ENCODE measurements at places on chromosomes 16 and 17.

- DNase-seq, result no peak
Observed at GRCh38 chr16:79151-80054, 1.4 kb downstream of the MPG start.

DNA sequence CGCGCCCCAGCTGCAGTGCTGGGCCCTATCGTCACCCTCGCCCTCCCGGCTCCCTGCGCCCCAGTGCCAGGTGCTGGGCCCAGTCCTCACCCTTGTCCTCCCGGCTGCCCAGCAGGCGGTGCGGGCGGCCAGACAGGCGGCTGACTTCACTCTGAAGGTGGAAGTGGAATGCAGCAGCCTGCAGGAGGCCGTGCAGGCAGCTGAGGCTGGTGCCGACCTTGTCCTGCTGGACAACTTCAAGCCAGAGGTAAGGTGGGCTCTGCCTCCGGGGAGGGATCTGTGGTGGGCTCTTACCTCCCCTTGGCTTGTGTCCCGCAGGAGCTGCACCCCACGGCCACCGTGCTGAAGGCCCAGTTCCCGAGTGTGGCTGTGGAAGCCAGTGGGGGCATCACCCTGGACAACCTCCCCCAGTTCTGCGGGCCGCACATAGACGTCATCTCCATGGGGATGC is 17.9 kb downstream of the QPRT start:
- DNase-seq, result no peak

- no peak for DNase-seq
Observed at GRCh38 chr17:55416000-55416399, 5.6 kb downstream of the MMD start.

DNA sequence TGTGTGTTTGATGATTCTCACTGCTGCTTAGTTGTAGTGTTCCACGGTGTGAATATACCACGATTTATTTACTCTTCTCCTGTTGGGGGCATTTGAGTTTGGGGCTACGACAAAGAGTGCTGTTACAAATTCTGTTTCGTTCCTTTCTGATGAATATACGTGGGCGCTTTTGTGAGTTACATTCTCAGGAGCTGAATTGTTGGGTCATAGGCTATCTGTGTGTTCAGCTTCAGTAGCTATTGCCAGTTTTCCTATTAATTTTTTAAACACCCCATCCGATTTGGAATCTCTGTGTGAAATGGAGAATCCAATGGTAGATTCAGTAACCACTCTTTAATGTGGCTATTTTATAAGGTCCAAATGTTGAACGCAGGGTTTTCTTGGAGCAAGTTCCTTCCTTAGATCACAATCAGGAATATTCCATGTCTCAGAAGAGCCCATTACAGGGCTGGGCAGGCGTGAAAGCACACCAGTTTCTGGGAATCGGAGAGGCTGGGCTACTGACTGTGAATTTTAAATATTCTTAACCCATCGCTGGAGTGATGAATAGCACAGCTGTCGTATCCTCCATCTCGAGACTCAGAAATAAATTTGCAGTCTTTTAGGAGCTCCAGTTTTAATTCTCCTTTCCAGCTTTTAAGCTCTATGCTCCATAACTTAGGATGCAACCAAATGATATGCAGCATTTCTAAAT is 115.9 kb downstream of the PITPNC1 start:
- DNase-seq, result no peak

DNA sequence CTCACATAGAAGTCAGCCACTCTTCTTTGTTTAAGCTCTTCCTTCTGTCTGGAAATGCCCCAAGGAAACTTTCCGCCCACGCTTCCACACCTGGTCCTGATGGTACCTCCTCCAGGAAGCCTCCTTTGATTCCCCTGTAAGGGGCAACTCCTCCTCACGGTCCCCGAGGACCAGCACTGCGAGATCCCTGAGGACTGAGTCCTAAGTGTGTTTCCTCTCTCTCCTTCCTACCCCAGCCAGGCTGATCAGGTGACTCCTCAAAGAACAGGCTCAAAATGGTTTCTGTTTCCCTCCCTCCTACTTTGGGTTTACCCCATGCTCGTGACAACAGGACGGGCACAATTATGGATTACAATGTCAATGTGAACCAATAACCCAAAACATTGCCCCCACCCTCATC is 63.0 kb upstream of the MED9 start:
- DNase-seq, result no peak
